NCI-H1417 treated with DMSO at 0.1 percent for 48 hours (cell line): ENCODE measurements at places on chromosomes 4 and X.

GRCh38 chrX:10901290-10901633 lies 209.9 kb upstream of the HCCS start:
- no peak for DNase-seq

DNA sequence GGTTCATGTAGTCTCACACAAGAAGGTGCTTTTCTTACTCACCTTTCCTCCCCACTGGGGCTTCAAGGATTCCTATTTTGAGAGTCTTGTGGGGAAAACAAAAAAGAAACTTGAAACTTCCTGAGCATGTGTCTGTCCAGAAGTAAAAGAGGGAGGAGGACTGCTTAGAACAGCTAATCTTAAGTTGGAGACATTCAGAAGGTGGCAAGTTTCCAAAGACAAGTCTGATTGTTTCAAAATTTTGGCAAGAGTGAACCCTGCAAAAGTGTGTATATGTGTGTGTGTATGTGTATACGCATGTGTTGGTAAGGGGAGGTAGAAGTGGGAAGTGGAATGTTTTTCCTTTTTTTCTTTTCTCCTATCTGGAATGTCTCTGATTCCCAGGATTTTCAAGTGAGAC lies 189.0 kb upstream of the FRMPD4 start:
- DNase-seq: no peak

GRCh38 chrX:31658360-31658759 lies 586.5 kb upstream of the FTHL17 start:
- DNase-seq: peak; percentile 25

GRCh38 chr4:112515198-112516065 lies 548 bp downstream of the NEUROG2 start:
- no peak for DNase-seq

- DNase-seq: no peak
Observed at GRCh38 chr4:41303372-41304118, 46.8 kb downstream of the UCHL1 start.

GRCh38 chr4:128424527-128425497 lies 137.2 kb upstream of the PGRMC2 start:
- no peak for DNase-seq

DNA sequence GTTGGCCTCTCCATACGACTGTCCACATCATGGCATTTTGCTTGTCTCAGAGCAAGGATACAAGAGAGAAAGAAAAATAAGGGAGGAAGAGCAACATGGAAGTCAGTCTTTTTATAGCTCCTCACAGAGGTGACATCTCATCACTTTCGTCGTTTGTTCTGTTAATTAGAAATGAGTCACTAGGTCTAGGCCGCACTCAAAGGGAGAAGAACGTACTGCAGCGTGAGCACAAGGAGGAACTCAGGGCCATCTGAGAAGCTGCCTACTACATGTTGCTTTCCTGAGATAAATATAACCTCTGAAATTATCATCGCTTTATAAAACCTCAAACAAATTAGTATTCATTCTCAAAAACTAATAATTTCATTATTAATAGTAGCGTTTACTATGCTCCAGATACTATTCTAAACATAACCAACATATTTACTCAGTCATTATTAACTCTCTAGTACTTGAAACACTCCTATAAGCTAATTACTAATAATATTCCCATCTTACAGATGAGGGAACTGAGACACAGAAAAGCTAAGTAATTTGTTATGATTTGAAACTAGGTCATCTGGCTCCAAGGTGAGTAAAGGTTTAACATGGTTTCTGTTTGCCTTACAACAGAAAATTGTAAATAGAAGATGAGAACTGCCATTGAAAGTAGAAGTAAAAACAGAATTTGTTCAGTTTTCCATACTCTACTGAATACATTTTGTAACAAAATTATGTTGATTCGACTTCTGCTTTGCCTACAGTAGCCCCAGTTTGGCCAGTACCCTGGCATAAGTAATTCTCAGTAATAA lies 213.2 kb upstream of the UGT8 start:
- no peak for DNase-seq

GRCh38 chrX:109847257-109848187 lies 114.5 kb upstream of the ACSL4 start:
- DNase-seq: no peak

DNA sequence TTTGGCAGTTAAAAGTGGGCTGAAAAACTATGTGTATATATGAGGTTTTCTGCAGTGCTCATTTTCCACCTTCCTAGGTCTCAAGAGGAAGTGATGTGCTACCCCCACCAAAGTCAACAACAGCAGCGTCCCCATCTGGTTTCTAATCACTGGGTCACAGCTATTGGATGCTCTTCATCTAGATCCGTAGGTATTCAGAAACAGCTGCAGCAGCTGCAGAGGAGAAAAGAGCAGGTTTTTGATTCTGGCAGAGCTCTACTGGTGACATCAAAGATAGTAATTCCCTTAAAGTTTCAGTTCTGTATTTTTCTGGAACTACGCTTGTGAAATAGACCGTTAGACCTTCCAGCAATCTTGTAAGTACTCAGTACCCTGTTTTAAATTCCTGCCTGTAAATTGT lies 5.8 kb upstream of the GUCY2F start:
- no peak for DNase-seq

DNA sequence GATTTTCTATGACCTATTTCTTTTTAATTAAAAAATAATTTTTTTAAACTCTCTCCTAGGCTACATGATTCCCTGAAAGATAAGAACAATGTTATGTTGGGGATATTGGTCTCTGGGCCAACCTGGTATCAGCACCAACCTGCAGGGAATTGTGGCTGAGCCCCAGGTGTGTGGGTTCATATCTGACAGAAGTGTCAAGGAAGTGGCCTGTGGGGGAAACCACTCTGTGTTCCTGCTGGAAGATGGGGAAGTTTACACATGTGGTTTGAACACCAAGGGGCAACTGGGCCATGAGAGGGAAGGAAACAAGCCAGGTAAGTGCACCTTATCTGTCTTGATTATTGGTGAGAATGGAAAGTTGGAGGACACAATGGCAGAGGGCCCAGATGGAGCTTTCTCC lies 13.5 kb downstream of the HERC3 start:
- DNase-seq: no peak

DNA sequence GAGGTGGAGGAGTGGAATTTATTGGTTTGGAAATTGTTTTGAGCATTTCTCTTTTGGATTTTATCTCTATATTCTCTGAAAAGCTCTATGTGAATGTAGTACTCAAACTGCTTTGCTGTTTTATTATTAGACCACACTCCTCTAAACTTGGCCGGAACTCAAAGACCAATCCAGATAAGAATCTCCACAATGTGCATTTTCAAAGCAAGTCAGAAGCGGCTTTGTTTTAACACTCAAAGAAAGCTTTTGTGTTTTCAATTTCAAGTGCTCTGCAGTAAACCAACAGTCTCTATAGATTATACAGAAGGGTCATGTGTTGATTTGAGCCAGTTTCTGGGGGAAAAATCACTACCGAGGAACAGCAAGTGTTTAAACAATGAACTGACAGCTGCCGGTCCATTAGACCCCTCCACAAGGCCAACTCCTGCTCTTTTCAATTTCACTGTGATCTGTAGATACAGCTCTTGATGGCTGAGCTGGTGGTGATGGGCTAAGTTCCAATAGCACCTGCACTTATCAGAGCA lies 79.4 kb downstream of the FTHL17 start:
- DNase-seq: no peak

DNA sequence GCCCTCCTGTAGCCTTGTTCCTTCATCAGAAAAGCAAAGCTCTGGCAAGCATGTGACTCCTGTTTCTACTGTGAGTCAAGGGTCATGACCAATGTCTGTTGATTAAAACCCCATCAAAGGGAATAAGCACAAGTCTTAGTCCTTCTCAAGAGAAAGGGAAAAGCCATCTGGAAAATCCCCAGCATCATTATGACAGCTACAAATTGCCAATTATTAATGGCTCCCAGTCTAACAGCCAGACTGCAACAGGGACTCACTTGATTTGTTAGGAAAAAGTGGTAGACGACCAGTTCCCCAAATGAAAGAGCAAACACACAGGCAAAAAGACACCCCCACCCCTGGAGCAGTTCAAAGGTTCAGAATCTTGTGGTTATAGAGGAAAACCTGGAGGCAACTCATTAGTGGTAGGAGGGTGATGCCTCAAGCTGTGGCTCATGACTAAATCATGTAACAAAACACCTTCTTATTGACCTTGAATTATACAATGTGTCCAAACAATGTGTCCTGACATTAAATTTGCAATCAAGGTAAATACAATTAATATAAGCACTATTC lies 315.7 kb downstream of the HNRNPD start:
- no peak for DNase-seq

DNA sequence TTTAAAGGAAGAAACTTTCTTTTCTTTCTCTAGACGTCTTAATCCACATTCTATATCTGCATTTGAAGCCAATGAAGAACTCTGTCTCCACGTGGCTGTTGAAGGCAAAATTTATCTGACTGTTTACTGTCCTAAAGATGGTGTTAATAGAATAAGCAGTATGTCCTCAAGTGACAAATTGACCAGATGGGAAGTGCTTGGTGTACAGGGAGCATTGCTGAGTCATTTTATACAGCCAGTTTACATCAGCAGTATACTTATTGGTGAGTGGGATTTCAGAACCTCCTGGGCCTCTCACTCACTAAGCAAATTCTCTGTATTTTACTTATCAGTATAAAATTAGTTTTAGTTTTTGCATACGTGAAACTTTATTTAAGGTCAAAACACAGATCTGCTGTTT lies 33.7 kb downstream of the ADAD1 start:
- DNase-seq: no peak

GRCh38 chrX:153773741-153774575 lies 6.9 kb upstream of the SRPK3 start:
- no peak for DNase-seq

DNA sequence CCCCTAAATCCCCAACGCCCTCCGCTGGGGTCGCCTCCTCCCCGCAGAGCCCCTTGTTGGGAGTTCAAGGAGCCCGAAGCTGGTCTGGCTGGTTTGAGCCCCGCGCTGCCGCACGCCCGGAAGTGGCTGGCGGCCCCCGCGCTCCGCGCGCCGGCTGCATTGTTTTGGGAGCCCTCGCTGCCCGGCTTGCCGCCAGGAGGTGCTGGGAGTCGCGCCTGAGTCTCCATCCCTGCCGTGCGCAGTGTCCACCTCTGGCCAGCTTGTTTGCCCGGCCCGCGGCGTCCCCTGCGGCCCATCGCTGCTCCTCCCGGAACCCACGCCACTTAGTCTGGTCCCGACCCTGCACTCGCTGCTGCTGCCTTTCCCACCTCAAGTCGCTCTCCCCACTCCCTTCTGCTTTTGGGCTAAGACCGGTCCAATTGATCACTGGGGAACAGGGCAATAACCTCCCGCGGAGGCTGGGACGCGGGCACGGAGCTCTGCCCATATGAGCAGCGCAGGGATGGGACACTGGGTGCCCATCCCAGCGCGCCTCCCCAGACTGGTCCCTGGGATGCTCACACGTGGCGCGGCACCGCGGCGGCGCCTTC lies 2.2 kb upstream of the SFRP2 start:
- no peak for DNase-seq

- DNase-seq: no peak
Observed at GRCh38 chrX:40265936-40266335, 168.2 kb upstream of the BCOR start.

DNA sequence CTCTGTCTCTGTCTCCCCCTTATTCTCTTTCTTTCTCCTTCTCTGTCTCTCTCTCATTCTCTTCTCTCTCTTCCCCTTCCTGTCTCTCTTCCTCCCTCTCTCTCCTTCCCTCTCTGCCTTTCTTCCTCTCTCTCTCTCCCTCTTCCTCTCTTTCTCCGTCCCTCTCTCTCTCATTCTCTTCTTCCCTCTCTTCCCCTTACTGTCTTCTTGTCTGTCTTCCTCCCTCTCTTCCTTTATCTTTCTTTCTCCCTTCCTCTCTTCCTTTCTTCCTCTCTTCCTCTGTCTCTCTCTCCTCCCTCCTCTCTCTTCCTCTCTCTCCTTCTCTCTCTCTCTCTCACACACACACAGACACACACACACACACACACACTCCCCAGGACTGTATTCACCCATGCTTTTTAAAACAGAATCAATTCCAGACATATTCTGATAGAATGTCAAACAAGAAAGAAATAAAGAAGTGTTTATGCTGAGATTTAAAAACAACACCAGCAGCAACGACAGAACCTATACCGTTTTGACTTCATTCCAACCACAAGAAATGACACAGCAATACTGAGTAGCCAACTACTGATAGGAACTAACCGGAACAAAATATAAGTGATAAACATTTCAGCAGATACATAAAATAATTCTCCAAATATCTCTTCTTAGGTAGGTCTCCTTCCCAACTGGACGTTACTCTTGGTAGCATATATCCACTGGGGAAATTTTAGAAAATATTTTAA lies 296.7 kb downstream of the ASMT start:
- no peak for DNase-seq

- DNase-seq: no peak
Observed at GRCh38 chr4:155964016-155964891, 10.6 kb upstream of the CTSO start.

- DNase-seq: no peak
Observed at GRCh38 chr4:129327637-129328036, 231.7 kb downstream of the C4orf33 start.

DNA sequence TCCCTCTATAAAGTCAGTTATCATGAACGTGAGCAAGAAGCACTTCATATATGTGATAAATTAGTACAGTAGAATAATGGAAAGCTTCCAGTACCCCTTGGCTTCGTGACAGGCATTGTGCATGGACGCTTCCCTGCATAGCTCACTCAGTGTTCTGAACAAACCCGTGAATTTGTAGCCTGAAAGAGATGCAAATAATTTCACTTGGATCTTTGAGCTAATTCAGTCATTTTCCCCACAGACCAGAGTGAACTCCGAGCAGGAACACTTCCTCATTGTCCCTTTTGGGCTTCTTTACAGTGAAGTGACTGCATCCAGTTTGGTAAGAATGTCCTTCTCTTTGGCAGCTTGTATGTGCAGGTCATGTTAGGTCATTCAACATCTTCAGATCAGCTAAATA lies 50.1 kb downstream of the ADD1 start:
- DNase-seq: no peak

DNA sequence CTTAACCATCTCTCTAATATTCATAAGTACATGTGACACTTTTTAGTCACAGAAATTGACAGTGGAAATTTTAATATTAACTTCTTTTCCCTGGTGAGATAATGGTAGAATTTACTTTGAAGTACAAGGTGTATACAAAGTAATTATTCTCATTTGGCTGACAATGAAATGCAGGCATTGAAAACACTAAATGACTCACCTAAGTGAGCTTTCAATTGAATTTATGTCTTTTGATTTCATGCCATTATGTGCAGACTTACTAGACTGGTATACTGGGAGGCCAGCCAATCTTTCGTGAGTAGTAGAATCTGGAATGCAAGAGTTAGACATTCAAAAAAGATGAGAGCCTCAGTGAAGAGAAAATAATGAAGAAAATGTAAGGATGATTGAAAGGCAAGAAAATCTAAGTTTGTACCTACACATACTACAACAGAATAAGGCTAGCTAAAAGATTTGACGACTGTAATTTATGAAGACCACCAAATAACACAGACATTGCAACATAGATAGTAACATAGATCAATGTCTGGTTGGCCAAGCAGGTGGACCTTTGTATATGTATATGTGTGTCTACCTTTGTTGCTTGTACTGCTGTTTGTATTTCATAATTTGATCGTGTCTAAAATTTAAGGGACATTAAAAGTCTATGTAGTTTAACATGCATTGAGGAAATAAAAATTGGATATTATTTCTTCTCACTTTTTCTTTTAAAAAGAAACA lies 459.7 kb downstream of the IL15 start:
- DNase-seq: no peak
